ENCODE measurements at places on chromosomes 12 and 14. TPM values are rescaled to one million over a fixed set of nuclear protein-coding genes. Genes with fewer than 3 reads are reported as not detected.

Gene SLCO1B1
- total RNA-seq, result not detected

Gene KRT8
- 168 TPM for total RNA-seq

Gene EML5
- 0.71 TPM for total RNA-seq

Gene DENND5B
- total RNA-seq, result 21.2 TPM

GRCh38 chr12:18414671-18415070, 153.4 kb downstream of the PIK3C2G start:
- no peak for DNase-seq

GRCh38 chr12:18246066-18246465, 15.3 kb upstream of the PIK3C2G start:
- no peak for DNase-seq

GRCh38 chr12:13204428-13204827, 7.9 kb downstream of the EMP1 start:
- DNase-seq, result peak; percentile 21

DNA sequence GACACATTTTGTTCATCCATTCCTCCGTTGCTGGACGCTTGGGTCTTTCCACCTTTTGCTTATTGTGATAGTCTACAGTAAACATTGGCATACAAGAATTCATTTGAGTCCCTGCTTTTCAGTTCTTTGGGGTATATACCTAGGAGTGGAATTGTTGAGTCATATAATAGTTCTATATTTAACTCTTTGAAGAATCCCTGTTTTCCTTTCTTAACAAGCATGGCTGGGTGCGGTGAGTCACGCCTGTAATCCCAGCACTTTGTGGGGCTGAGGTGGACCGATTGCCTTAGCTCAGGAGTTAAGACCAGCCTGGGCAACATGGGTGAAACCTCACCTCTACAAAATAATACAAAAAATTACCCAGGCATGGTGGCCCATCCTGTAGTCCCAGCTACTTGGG, 75.4 kb downstream of the CCDC92 start:
- no peak for DNase-seq

DNA sequence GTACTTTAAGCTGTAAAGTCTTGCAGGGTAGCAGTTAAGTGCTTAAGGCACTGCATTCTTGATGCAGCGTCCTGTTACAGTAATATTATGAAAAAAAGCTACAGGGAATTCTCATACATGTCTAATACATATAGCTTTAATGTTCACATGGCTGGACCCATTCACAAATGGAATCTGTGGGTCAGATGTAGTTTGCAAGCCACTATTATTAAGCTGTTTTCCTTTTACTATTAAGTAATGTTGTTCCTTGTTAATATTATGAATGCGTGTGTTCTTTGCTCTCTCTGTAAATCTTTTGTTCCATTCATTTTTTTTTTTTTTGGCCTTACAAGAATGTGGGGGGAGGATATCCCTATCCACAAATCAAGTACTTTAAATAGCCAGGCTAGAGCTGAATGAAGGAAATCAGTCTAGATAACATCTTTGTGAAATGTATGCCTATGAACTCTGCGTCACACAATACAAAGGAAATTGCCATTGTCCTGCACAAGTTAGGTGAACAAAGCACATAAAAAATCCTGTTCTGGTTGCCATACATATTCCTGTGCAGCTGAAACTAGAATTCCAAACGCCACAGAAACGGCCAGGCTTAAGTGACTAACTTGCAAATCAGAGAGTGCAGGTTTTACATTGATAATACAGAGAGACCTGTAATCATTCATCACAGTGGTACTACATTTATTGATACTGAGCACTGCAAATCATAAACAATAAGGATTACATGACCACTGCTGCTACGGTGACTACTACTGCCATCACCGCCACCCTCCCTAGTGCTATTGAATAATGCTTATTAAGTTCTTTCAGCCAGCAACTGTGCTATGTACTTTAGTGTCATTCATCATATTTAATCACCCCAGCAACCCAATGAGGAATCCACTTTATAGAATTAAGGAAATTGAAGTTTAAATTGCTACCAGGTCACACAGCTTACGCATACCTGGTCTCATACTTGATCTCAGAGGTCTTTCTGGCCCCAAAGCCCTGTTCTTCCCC, 111.9 kb downstream of the HMGA2 start:
- DNase-seq, result no peak

DNA sequence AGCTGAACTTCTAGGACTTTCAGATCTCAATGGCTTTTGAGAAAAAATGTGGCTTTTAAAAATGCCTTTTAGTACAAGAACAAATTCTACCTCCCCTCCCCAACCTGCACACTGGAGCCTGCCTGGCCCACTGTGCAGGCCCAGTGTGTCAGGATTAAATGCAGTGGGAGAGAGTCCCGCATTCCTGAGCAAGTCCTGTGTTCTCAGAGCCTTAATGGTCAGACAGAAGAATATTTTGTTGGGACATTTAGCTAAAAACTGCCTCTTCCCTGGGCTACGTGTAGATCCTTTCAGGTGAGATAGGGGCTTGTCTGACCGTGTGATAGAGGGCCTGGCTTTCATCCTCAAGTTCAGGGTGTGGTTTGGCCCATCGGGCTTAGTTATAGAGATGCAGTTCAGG, 63.1 kb upstream of the ESRRB start:
- peak; percentile 33 for DNase-seq

- DNase-seq, result peak; percentile 55
These were observed 263.2 kb downstream of the ADAMTS20 start for GRCh38 chr12:43288671-43289425.

DNA sequence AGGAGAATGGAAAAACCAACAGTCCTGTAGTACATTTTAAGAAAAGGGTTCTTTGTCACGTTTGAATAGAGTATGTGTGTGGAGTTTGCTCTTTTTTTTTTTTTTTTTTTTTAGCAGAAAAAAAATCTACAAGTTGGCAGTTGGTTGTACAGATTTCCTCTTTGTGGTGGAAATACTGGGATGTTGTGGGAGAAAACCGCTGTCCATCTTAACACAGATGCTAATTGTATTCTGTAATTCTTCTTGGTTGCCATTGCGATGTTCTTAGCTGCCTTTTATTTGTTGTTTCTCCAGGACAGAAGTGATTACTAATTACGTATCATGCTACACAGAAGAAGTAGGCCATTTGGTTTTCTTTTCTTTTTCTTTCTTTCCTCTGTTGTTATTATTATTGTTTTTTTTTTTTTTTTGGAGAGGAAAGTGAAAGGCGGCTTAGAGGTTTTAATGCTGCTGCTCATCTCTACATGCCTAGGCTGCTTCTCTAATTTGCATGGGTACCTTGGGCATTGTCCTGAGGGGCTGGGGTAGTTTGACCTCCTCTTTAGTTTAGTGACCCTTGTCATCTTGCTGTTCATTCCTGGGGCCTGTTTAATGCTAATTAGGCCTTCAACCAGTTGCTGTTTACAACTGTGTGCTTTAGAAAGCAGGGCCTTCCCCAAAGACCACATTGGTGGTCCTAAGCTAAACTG, 94.7 kb downstream of the TMTC2 start:
- peak; percentile 93 for DNase-seq

Measured in neural progenitor cell (in vitro differentiated cells).